Heart left ventricle (tissue), 16 donors: ENCODE measurements at places on chromosomes 12 and 14. TPM values are rescaled to one million over a fixed set of nuclear protein-coding genes. Genes with fewer than 3 reads are reported as not detected.

HOXC12 gene
- polyA plus RNA-seq, result not detected

CD163 gene
- polyA plus RNA-seq, result 17.3 TPM

AKAP3 gene
- 2.1 TPM for polyA plus RNA-seq

HCAR3 gene
- polyA plus RNA-seq, result 0.11 TPM

LRRIQ1 gene
- not detected for polyA plus RNA-seq

SCN8A gene
- 0.17 TPM for polyA plus RNA-seq

TMEM30B gene
- 0.11 TPM for polyA plus RNA-seq

LTBP2 gene
- 8.4 TPM for polyA plus RNA-seq

SDSL gene
- polyA plus RNA-seq, result 2.5 TPM
